GM23338 (cell line): ENCODE measurements at places on chromosomes 3 and 15.

DNA sequence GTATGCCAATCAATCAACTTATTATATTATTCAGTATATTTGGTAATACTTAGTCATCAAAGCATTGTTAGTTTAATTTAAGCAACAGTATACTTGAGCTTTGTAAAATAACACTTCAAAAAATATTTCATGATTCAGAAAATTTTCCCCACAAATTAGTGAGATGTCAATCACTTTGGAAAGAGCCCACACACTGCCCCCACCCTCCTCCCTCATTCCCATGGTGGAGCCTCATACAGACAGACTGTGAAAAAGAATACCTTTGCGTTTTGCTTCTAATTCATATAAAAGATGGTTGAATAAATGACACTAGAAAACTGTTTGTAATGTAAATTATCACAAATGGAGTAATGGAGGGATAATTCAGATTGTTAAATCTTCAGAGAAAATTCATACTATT lies 43.3 kb upstream of the MYO5C start:
- peak overlapping the region; percentile 14; the same call in 1 of the 2 replicates for H3K4me3 ChIP-seq
- no peak for DNase-seq
- H3K36me3 ChIP-seq, result no peaks in the 10 kb centered on the region
- no peaks in the 10 kb centered on the region for H3K27me3 ChIP-seq

DNA sequence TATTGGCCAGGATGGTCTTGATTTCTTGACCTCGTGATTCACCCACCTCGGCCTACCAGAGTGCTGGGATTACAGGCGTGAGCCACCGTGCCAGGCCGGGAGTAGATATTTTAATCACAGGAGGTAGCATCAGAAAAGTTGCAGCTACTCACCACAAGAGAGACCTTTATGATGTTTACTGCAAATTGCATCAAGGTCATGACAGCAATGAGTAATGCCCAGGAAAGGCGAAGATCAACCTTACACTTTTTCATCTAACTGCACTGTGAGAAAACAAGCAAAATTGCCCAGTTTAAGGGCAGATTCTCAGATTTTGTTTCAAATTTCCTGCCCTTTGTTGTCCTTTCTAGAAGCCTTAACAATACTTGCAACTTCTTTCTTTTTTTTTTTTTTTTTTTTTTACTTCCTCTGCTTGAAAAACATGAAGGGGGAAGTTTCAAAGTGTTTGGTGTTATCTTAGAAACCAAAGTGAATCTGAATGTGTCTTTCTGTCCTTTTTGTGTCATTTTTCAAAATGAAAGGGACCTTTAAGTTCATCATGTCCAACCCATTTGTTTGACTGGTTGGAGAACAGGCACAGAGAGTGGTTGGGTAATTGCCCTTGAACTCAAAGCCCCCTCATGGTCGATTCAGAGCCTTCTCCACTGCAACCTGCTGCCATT lies 25.0 kb downstream of the TGFBR2 start:
- H3K27ac ChIP-seq, result no peak overlapping the region
- DNase-seq, result no peak
- H3K36me3 ChIP-seq, result no peaks in the 10 kb centered on the region
- no peak overlapping the region for H3K4me3 ChIP-seq
- no peaks in the 10 kb centered on the region for H3K27me3 ChIP-seq
- peaks cover 46% of the 10 kb centered on the region for H3K4me1 ChIP-seq

GRCh38 chr3:137116619-137117018 lies 158.8 kb downstream of the IL20RB start:
- H3K4me3 ChIP-seq, result no peak overlapping the region
- H3K36me3 ChIP-seq, result no peaks in the 10 kb centered on the region
- no peaks in the 10 kb centered on the region for H3K27me3 ChIP-seq
- H3K27ac ChIP-seq, result no peak overlapping the region
- H3K4me1 ChIP-seq, result 0 out of 2 replicates have a peak, but pooled peaks cover 4% of the 10 kb centered on the region

GRCh38 chr3:77373619-77374018 lies 333.7 kb downstream of the ROBO2 start:
- H3K27ac ChIP-seq, result no peak overlapping the region
- H3K4me3 ChIP-seq, result no peak overlapping the region
- no peaks in the 10 kb centered on the region for H3K4me1 ChIP-seq
- no peaks in the 10 kb centered on the region for H3K27me3 ChIP-seq
- peak; percentile 24 for DNase-seq

DNA sequence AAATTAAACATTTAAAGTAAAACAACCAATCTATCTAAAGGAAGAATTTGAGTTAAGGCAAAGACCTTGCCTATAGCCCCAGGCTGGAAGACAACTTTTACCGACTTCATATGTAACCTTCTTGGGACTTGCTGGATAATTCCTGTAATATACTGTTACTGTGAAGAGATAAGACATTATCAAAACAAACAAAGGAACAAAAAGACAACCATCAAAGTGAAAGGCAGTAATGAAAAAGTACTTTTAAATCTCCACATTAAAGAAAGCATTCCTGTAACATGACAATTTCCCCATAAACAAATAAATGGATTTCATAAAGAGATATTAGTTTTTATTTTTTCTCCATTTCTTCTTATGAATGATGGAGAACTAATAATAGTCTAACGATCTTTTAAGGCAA lies 2.4 kb downstream of the CMTM6 start:
- no peak overlapping the region for H3K27ac ChIP-seq
- no peaks in the 10 kb centered on the region for H3K36me3 ChIP-seq
- peaks cover 23% of the 10 kb centered on the region for H3K4me1 ChIP-seq
- no peaks in the 10 kb centered on the region for H3K27me3 ChIP-seq
- no peak for DNase-seq
